ENCODE measurements at places on chromosomes 1 and 21.

GRCh38 chr1:174797398-174797797 is 202.3 kb upstream of the CACYBP start:
- DNase-seq: no peak

GRCh38 chr1:44084998-44085675 is 33.5 kb upstream of the KLF17 start:
- DNase-seq: no peak

DNA sequence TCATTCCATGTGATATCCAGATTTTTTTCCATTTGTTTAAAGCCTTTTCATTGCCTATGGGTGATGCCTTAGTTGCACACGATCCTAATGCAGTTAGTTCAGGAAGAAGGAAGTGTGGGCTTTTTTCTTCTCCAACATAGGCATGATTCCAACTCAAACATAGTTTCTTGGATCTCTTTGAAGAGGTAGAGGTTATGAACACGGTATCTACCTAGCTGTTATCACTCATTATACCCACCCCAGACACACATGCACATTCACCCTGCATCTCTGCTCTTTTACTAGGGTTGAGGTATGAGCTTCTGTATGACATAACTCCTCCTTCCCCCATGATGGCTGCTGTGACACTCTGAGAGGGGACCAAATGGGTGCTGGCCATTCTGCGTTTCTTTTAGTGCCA is 122.1 kb upstream of the ZNF648 start:
- no peak for DNase-seq

- DNase-seq: no peak
Observed at GRCh38 chr1:109198043-109198695, 15.5 kb upstream of the SARS1 start.

- no peak for DNase-seq
Observed at GRCh38 chr1:147252540-147252939, 10.1 kb downstream of the CHD1L start.

- no peak for DNase-seq
Observed at GRCh38 chr1:11485191-11485590, 6.2 kb downstream of the DISP3 start.

GRCh38 chr1:76933847-76934815 is 66.9 kb downstream of the ST6GALNAC5 start:
- DNase-seq: no peak

DNA sequence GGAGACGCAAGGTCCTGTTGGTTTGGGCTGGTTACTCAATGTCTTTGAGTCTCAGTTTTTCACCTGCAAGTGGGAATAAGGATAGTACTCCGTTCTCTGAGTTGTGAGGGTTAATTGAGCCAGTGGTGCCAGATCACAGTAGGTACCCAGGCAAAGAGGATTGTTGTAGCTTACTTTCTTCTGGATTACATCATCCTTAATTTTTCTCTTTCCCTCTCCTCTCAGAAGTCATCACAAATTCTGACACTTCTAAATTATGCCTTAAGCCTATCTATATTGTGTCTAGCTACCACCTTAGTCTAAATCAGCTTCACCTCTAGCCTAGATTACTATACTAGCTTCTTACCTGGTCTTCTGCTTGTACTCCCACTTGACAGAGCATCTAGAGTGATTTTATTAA is 149.5 kb downstream of the ROR1 start:
- DNase-seq: no peak

- no peak for DNase-seq
Observed at GRCh38 chr1:151282883-151283725, 1.0 kb downstream of the ZNF687 start.

DNA sequence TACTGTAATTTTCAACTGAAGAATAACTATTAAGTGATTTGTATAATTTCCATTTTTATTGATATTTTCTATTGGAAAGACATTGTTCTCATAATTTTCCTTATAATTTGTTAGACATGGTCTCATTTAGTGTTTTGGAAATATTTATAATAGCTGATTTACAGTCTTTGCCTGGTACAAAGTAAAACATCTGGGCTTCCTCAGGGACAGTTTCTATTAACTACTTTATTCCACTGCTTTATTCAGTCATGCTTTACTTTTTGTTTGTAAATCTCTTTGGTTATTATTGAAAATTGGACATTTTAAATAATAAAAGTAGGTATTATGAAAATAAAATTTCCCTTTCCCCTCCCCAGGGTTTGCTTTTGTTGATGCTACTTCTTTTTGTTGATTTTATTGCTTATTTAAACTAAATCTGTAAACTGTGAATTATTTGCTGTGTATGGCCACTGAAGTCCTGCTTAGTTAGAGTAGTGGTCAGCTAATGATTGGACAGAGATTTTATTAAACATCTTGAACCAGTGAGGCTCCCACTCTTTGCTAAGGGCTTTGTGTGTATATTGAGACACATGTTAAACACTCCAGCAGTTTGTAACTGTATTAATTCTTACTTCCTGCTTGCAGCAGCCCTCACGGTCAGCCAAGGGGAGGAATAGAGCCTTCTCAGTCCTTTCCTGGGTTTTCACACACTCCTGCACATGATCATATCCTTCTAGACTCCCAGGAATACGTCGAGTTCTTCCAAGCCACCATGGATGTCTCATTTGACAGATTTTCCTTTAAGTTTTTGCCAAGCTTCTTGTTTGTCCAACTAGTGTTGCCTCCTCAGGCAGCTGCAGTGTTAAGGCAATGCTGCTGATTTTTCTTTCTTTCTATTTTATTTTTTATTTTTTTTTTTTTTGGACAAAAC is 994.6 kb upstream of the PRMT6 start:
- no peak for DNase-seq

GRCh38 chr1:244214009-244214967 is 163.2 kb downstream of the ZBTB18 start:
- DNase-seq: peak; percentile 51

DNA sequence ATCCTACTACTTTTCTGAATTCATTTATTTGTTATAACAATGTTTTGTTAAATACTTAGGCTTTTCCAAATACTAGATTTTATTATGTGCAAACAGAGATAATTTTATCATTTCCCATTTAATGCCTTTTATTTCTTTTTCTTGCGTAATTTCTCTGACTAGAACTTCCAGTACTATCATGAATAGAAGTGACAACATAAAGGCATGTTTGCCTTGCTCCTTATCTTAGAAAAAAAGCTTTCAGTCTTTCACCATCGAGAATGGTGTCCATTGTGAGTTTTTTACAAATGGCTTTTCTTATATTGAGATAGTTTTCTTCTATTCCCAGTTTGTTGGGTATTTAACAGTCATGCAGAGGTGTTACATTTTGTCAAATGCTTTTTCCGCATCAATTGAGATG is 453.1 kb upstream of the ZP4 start:
- DNase-seq: no peak

DNA sequence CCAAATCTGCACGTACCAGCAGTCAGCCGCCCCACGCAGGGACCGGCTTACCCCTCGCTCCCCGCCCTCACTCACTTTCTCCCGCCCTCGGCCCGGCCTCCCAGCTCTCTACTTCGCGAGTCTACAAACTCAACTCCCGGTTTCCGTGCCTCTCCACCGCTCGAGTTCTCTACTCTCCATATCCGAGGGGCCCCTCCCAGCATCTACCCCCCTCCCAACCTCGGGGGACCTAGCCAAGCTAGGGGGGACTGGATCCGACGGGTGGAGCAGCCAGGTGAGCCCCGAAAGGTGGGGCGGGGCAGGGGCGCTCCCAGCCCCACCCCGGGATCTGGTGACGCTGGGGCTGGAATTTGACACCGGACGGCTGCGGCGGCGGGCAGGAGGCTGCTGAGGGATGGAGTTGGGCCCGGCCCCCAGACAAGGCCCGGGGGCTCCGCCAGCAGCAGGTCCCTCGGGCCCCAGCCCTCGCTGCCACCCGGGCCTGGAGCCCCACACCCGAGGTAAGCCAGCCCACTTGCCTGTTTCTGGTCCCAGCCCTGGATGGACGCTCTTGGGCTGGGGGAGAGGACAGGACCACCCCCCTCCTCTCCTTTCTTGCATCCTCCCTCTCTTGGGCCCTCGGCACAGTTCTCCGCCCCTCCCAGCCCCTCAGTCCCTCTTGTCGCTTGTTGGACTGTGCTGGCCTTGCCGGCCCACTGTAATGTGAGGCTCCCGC is at the start of gene ARTN:
ARTN (plus strand) TSS at position 416 of the 715 bp plus-strand sequence. CDS start 1,856 bp downstream, outside the sequence.
- no peak for DNase-seq

- DNase-seq: peak; percentile 28
Observed at GRCh38 chr1:157310401-157310800, 172.2 kb upstream of the ETV3 start.

GRCh38 chr1:116570358-116571214 is at the start of gene CD58:
CD58 (minus strand) TSS chr1:116571026; CDS start chr1:116570972, 54 bp downstream.
- DNase-seq: peak; percentile 58

GRCh38 chr1:221706876-221707582 is 34.9 kb downstream of the DUSP10 start:
- DNase-seq: no peak

GRCh38 chr1:111275079-111275478 is 15.6 kb upstream of the CHIA start:
- DNase-seq: no peak

DNA sequence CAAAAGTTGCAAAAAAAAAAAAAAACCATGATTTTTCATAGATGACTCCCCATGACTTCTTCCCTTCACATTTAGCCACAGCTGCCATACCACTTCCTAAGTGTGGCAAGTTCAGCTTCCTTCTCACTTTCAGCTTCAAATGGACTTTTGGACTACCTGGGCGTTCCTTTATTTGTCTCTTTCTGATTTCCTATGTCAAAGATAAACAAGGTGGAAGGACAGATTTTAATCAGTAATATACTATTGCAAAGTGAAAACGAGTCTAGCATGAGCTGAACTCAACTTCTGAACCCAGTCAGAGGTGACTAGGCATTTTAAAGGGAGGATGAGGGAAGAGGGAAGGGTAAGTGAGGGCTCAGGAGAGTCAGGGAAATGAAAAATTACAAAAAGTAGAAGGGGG is 14.4 kb upstream of the SCCPDH start:
- DNase-seq: no peak

- no peak for DNase-seq
Observed at GRCh38 chr1:20052386-20052785, 17.6 kb upstream of the PLA2G5 start.

DNA sequence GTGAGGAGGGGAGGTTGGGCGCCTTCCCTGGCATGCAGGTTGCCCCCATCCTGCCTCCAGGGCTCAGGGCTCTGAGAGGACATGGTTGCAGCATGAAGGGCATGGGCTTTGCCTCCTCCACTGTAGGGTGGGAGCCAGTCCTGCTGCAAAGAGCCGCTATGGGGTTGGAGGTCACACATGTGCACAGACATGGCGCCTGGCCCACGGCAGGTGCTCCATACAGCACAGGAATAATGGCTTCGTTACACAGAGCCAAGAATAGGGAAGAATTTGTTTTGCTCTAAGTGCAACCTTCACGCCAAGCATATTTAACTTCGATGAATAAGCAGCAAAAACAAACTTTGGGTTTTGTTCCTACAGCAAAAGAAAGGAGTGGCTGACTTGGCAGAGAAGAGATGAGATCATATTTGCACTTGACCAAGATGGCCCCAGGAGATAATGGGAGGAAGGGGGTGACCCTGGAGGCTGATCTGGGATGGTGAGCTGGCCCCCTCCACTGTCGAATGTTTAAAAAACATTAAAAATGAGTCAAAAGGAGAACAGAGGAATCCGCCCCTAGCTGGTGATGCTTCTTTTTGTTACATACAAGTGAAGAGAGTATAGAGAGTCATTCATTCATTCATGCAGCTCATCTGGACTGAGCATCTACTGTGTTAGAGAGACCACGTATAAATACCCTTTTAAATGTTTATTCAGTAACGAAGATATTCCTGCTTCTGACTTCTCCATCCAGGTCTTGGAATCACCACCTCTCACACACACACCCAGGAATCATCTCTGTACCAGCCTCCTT is 12.4 kb upstream of the C2CD2 start:
- no peak for DNase-seq

DNA sequence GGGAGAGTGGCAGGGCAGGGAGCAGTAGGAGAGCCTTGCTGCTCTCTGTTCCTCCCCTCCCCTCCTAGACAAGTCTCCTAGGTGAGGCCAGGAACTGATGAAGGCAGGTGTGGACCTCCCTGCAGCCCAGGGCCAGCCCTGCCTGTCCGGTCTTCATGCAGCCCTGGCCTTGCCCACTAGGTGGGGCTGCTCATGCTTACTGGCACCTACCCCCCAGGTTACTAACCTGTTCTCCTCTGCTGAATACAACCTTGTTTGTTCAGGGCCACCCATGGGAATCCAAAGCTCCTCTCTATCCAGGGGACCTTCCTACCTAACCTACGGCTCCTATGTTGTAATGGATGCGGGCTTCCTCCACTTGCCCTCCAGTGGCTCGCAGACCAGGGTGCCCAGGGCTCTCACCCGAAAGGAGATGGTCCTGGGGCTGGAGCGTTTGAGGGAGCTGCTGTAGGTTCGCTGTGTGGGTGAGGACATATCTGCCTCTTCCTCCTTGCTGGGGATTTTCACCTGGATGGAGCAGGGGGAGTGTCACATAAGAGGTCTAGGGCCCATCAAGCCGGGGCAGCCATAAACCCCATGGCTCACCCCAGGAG is 7.9 kb upstream of the TNNT2 start:
- DNase-seq: no peak

DNA sequence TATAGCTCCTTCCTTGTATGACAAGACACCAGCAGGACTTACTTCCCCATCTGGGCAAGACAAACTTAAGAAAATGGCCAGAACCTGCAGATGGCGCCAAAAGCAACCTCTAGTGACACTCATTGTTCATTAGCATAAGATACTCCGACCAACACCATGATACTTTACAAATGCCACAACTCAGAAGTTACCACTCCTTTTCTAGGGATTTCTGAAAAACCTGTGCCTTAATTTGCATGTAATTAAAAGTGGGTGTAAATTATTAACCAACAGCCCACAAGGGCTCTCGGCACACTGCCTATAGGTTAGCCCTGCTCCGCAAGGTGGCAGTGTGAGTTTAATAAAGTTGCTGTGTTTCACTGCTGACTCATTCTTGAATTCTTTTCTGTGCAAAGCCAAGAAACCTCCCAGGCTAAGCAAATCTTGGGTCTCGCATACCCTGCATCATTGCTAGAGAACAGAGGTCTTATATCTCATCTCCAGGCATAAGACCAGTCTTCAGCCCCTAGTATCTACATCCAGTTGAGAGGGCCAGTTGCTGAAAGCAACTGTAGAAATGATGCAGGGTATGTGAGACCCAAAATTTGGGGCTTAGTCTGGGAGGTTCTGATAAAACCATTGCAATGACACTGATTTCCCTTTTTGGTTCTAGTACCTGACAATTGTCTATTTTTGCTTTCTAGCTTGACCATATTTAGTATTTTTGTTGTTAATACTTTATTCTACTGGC is 86.4 kb downstream of the FAF1 start:
- DNase-seq: peak; percentile 11

DNA sequence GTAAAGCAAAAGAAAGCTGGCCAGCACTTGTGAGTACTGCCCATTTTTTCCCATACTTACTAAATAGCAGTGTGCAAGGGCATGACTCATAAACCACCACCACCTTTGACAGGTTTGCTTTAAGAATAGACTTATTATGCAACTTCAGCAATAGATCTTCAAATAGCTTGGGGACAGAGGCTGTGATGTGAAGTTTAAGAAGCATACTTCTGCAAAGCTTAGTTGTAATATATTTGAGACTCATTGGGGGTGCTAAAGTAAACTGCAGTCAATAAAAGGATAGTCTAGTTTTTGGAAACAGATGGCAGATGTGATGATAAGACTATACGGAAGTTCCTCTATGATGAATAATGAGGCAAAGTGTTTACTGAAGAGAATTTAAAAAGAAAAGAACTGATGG is 210.0 kb downstream of the PLA2G4A start:
- DNase-seq: no peak

GRCh38 chr21:40200946-40201345 is 333.7 kb downstream of the PCP4 start:
- no peak for DNase-seq

GRCh38 chr1:202143011-202143767 is 1.3 kb downstream of the ARL8A start:
- no peak for DNase-seq

GRCh38 chr1:63255153-63255552 is 67.2 kb upstream of the FOXD3 start:
- no peak for DNase-seq

All from renal cortex interstitium (tissue), 15 donors.